ENCODE measurements at places on chromosomes 13 and 19. TPM values are rescaled to one million over a fixed set of nuclear protein-coding genes. Genes with fewer than 3 reads are reported as not detected.
A peak's percentile ranks its signal among the peaks of the same experiment; 100 is the strongest.

DNA sequence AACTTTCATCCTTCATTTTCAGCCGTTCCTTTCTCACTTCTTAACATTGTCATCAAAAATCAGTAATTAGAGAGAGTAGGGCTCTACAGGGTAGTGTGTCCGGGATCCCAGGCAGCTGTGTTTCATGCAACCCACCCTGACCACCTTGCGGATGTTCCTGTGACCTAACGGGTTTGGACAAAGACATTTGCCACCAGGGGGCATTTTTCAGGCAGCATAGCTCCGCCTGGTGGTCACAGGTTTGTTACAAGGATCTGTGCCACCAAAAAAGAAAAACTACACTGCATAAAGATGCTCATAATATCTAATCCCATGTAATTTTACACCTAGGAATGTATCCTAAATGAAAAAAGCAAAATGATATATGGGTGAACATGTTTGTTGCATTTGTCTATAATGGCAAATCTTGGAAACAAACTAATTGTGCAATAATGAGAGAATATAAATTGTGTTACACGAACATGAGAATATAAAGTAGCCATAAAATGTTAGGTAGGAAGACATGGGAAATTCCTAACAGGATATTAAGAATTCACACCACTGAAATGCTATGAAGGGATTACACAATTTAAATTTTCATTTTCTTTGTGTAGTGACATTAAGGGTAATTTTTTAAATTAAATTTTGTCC is 123.0 kb downstream of the SLC7A1 start:
- peak; percentile 66 for DNase-seq

DNA sequence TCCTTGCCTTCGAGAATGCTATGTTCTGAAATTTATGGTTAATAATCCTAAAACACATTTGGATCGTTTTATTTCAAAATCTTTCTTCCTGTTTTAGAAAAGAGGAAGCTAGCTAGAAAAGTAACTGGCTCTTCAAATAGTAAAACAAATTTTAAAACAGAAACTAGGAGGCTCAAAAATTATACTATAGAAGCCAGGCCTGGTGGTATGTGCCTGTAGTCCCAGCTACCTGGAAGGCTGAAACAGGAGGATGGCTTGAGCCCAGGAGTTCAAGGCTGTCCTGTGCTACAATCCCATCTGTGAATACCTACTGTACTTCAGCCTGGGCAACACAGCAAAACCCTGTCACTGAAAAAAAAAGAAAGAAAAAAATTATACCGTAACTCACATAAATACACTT is 57.9 kb downstream of the ELF1 start:
- no peak for DNase-seq

DNA sequence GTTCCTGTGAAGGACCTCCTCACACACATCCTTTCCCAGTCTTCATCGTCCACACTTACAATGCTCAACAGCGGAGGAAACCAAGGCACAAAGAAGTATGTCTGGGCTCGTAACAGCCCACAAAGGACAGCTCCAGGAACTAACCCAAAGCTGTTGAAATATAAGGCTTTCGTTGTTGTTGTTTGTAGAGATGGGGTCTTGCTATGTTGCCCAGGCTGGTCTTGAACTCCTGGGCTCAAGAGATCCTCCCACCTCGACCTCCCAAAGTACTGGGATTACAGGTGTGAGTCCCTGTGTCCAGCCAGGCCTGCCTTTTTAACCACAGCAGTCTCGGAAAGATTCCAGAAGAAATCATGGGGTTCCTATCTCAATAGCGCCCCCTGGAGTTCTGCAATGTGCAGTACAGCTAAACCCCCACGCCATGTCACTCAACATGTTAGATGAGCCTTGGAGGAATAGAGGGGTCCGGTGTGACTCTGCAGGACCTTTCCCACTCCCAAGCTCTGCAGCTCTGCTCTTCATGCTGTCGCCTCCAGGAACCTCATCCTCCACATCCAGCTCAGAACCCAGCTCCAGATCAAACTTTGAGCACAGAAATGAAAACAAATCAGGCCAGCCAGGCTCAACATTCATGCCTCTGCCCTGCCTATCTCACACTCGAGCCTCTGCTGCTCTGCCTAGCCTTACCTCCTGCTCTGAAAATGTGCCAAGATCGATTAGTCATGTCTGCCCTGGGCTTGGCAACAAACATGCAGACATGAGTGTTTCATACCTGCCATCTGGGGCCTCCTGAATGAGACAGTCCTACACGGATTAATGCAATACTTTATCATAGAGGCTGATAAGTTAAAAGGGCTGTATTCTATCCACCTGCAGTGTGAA is 7.5 kb downstream of the PLA2G4C start:
- no peak for DNase-seq

- no peak for DNase-seq
These were observed 66.5 kb downstream of the CCDC70 start for GRCh38 chr13:51928231-51928630.

DNA sequence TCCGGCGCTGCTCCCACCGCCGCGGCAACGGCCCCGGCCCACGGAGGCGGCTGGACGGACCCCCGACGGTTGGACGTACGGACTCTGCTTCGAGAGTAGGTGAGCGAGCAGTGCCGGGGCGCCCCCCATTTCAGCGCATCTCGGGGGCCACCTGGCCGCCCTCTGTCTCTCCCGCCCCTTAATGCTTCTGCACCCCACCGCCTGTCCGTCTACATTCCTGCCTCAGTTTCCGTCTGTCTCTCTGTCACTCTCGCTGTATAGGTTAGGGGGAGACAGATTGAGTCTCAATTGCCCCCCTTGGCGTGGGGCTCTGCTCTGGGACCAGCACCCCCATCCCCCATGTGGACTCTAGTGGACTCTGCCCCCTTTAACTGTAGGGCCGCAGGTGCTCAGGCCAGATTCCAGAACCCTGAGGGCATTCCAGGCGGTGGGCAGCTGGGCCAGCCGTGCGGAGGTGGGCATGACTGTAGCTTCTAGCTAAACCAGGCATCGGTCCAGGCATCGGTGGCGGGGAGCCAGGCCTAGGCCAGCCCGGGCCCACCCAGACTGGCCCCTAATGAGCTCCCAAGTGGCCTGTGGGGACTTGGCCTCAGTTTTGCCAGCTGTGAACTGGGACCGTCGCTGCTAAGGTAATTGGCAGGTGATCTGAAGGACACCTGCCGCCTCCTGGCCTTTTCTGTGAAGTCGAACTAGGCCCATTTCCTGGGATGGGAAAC is 373 bp downstream of the TNFAIP8L1 start:
- DNase-seq = peak; percentile 46

DNA sequence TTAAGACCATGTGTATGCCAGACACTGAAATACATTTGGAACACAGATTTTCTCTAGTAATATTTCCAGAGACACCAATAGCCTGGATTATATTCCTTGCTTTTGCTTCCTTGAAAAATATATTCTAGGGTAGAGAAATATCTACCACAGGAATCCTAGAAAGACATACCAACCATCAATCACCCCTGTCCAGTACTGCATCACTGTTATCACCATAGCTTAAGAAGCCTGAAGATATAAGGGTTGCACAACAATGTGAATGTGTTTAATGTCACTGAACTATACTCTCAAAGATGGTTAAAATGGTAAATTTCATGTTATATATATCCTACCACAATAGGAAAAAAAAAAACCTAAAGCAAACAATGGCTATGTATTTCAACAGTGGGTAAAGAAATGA is 163.6 kb downstream of the DIAPH3 start:
- no peak for DNase-seq

DNA sequence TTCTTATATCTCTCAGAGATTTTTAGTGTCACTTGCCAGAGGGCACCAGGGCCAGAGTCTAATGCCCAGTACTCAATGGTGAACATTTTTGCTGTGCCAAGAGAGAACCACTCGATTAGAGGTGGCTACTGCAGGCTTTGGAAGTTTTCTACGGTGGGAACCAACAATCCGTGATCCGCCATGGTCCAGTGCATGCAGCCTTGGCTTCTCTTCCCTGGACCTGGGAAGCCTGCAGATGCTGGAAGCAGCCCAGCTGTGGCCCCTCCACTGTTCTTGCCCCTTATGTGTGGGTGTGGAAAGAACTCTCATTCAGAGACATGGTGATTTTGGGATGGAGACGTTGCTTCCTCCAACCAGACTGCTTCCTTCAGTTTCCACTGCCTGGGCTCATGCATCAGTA is 224.2 kb downstream of the TSHZ3 start:
- no peak for DNase-seq

GRCh38 chr13:42760951-42761350 is 20.4 kb upstream of the FAM216B start:
- peak; percentile 65 for DNase-seq

DNA sequence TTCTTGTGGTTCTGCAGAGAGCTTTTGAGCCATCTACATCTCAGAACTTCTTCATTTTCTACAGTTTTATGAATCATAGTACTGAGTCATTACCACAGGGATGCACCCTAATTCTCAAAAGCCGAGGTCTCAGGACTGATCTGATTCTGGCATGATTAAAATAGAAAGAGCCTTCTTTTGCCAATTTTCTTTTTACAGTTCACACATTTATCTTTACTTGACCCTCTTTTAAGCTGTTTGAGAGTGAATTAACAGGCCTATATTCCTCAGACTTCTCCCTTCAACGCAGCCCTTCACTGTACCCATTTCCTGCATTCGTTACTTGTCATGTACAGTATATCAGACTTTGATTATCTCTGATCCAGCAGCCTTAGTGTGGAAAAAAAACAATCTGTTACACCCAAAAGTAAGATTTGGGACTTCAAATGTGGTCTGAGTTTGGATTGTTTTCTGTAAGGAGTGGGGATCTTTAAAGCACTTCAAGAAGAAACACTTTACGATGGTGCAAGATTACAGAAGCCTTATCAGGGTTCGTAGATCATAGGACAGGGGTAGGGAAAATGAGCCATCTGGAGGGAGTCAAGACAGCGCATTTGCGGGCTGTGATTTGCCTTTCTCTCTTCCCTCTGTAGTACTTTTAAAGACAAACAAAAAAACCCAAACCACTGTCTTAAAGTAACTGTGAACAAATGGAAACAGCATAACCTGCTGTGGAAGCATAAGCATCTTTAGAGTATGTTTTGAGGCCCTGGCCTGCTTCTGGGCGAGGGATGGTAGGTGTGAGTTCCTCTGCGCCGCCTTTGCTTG is 15.3 kb upstream of the GPR183 start:
- no peak for DNase-seq

DNA sequence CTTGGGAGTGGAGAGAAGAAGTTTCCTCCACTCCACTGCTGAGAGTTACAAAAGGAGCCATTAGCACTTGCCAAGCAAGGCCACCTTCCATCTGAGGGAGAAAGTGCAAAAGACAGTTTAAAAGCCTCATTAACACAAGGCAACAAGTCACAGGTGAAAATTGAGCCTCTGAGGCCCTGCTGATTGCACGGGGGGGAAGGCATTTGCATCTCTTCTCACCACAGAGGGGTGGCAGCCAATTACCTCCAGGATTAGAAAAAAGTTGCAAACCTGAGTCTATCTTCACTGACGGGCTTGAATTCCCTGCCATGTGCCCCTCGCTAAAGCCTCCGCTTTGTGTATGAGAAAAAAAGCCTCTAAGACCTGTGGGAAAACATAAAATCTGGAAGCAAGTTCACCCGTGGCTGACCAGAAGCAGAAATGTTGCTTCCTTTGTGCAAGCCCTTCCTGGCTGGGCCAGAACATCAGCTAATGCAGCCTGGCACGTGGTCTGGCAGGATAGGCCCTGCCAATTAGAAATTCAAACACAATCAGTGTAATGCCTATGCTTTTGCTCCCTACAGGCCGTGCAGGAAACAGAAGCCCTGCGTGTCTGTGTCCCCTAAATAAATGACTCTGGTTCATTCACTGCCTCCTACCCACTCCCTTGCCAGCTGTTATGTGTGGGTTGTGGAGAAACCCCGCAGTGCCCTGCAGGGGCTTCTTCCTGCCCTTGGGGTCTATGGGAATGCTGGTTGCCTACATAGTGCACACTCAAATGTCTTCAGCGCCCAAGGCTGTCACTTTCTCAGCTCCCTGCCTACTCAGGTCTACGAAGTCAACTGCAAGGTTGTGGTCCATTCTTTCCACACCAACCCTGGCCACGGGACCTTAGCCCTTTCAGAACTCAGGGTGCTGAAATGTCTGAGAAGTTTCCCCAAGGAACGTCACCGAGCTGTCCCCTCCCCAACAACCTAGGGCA is 150.2 kb downstream of the UQCRFS1 start:
- no peak for DNase-seq

DNA sequence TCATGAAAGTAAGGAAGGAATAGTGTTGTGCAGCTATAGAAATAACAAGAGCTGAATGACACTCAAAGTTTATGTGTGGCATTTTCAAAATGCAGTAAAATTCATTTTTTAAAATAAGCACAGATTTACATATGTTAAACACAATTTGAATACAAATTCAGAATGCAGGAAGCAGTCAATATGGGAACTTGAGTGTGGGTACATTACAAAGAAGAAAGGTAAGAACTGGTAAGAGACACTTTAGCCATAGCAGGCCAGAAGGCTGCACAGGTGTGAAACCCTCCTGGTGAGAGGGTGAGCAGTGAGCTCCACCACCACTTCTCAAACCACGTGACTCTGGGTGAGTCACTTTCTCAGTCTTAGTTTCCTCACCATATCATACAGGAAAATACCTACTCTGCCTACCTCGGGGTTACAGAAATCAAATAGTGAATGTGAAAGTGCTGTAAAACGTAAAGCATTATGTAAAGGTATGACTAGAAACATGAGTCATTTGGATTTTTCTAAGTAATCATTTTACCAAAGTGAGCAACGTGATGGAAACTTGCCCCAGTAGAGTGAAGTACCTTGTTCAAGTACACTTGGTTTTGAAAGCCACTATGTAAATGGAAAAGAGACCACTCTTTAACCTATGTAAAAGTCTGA is 40.5 kb downstream of the USP12 start:
- DNase-seq = no peak

DNA sequence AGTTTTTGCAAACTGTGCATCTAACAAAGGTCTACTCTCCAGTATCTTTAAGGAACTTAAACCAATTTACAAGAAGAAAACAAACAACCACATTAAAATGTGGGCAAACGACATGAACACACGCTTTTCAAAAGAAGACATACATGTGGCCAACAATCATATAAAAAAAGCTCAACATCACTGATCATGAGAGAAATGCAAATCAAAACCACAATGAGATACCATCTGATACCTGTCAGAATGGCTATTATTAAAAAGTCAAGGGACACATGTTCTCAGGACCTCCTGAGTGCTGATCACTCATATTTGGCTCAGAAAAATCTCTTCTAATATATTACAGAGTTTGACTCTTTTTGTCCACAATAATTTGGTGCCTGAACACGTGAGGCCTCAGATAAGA is 14.2 kb upstream of the LILRB1 start:
- no peak for DNase-seq

- peak; percentile 85 for DNase-seq
These were observed 7.3 kb upstream of the PTPRH start for GRCh38 chr19:55216461-55217198.

- no peak for DNase-seq
These were observed 1.5 kb upstream of the SPART start for GRCh38 chr13:36347531-36348210.

- no peak for DNase-seq
These were observed 735 bp downstream of the BRSK1 start for GRCh38 chr19:55284405-55285058.

The MAP3K10 gene
- total RNA-seq = 20.0 TPM

The HSD17B14 gene
- 7.6 TPM for total RNA-seq

The NCAN gene
- not detected for total RNA-seq

The ELAVL1 gene
- total RNA-seq = 64.2 TPM

The GNG8 gene
- 4.6 TPM for total RNA-seq
